ENCODE measurements at places on chromosomes 12 and 14.

GRCh38 chr14:77306416-77306815 is 14.3 kb downstream of the POMT2 start:
- DNase-seq: no peak

- peak; percentile 43 for DNase-seq
Measured at GRCh38 chr12:20476551-20476950, 108.2 kb downstream of the PDE3A start.

DNA sequence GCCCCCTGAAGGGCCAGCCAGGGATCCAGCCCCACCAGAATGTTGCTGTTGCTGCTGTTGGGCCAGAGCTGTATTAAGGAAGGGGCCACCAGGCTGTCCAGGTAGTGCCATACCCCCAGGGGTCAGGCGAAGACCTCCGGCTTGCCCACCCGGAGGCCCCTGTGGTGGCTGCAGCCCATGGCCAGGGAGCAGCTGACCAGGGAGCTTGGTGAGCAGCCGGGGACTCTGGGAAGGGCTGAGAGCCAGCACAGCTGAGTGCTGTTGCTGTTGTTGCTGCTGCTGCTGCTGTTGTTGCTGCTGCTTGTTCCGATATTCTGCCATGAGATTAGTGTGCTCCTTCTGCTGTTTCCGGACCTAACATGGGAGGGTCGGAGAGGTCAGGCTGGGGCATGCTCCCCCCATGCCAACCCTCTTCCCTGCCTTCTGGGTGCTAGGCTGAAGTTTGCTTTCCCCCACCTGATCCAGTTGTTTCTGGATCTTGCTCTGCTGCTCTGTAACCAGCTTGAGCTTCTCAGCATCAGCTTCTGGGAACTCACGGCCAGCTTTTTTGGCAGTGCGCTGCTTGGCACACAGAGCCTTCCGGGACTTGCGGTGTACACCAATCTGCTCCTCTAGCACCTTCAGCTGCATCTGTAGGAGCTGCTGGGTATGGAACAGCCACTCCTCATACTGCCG is 15.2 kb upstream of the PRKAG1 start:
- no peak for DNase-seq

- DNase-seq: no peak
Measured at GRCh38 chr12:124927201-124928094, 13.0 kb upstream of the UBC start.

DNA sequence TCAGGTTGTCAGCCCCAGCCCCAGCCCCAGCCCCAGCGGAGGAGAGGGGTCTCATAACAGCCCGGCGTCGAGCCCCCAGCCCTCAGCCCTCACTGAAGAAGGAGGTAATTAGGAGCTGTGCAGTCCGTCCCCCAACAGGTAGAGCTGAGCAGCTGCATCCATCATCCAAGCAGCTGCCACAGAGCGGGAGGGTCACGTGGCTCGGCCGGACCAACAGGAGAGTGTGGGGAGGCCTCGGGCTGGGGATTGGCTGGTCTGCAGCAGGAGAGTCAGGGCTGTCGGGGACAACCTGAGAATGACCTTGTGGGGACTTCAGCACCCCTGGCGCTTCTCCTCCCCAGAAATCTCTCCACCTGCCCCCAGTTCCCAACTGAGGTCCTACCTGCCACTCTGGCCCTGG is 29.6 kb downstream of the SMUG1 start:
- peak; percentile 86 for DNase-seq

DNA sequence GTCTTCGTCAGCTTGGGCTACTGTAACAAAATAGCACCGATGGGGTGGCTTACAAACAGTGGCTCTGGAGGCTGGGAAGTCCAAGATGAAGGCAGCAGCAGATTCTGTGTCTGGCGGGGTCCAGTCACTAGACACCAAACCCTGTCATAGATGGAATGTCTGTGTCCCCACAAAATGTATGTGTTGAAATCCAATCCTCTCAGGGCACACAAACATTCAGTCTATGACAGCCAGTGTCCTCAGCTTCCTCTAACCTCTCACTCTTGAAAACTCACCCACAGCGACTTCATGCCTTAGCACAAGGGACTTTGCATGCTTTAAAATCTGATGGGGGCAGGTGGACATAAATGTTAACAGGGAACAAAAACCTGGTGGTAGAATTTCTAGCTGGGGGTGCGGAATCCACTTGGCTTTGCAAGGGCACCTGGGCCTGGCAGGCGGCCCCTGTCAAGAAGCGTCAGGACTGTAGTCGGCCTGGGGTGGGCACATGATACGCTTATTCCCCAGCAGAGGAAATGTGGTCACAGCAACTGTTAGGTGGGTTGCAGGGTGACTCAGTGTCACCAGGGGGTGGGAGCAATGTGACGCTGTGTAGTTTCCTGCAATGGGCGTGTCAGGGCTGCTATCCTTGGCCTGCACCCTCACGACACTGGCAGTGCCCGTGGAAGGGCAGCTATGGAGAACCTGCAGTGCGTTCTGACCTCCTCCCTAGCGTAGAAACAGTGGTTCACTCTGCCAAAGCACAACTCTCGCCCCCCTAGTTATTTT is 17.7 kb downstream of the RIN3 start:
- no peak for DNase-seq

GRCh38 chr12:81992461-81992860 is 233.3 kb upstream of the PPFIA2 start:
- DNase-seq: no peak

DNA sequence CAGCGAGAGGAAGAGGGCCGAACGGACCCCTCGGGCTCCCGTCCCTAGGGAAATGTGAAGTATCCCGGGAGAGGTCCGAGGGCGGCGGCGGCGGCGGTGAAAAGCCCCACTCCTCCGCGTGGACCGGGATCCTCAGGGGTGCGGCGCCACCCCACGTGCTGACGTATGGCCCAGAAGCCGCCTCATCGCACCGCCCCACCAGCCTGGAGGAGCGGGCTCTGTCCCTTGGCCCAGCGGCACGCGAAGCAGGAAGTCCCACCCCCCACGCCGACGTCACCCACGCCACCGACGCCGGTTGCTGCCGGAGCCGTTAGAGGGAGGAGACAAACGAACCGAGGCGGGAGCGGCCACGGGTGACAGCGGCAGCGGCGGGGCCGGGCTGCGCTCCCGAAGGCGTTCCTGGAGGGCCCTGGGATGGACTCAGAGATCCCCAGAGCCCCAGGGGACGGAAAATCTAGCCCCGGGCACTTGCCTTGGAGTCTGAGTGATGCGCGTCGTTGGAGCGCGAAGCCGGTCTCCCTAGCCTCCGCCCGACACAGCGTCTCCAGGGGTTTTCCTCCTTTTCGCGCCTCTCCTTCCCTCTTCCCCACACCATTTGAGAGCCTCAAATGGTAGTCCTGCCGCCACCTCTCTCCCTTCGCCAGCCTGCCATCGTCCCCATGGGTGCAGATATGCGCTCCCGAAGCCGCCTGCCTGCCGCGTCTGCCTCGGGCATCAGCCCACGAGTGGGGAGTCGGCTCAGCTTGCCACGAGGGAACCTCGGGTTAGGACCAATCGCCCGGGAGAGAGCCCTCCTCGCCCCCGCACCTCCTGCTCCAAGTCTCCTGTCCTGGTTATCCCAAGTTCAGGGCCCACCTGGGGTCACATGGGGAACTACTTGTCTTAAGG is at the start of gene CEP83:
Gene CEP83 (minus strand): TSS at position 140 of the 888 bp plus-strand sequence. CDS start 47,377 bp downstream, outside the sequence.
- DNase-seq: peak; percentile 84

DNA sequence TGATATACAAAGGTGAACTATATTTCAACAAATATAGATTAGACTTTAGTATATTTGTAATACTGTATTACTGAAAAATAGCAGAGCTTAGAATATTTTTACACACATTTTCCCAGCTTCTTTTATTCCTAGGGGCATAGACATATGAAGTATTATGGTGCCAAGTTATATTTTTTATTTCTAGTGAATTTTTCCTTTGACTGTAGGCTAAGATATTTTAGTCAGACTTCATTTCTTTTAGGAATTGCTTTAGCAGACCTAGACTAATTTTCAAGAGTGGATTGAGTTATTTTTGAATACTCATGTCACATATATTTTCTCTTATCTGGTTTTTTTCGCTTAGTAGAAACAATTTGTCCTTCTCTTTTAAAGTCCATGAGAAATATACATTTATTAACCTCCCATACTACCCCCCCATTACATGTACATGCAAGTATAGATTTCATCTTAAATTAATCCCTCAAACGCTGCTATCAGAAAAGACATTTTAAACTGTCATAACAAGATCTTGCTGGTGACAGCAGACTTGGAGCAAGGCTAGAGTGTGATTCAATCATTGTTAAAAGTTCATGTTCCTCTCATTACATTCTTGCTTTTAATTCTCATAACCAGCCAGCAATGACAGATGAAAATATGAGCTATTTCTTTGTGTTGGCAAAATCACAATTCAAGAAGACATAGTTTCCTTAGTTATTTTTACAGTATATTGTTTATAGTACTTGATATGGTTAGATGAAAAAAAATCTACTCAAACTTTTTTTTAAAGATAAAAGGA is 456.1 kb downstream of the AEBP2 start:
- no peak for DNase-seq

DNA sequence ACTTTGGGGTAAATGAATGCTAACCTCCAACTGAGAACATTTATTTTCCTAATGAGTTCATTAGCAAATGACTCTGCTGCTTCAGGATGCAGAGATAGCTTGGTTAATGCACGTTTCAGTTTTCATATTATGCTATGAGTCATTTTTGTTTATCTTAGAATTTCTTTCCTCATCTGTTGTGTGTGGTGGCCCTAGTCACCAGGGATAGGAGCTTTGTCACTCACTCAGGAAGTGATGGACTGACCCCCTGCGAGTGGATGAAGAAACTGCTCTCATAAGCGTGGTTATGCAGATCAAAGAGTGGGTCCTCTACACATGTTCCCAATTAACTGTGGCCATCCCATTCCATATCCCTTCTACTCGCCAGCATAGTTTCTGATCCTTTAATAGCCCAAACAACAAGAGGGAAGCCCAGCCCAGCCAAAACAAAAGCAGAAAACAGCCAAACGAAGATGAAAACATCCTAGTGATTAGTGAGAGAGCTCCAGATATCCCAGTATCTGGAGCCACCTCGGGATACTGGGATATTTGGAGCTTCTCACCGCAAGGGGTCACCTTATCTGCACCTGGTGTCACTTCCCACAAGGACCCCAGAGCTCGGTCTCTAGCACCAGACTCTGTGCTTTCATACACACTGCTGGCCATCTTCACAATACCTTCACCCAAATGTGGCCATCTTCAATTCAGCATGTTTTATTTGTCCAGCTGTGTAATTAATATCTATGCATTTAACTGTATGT is 8.6 kb downstream of the TC2N start:
- no peak for DNase-seq

DNA sequence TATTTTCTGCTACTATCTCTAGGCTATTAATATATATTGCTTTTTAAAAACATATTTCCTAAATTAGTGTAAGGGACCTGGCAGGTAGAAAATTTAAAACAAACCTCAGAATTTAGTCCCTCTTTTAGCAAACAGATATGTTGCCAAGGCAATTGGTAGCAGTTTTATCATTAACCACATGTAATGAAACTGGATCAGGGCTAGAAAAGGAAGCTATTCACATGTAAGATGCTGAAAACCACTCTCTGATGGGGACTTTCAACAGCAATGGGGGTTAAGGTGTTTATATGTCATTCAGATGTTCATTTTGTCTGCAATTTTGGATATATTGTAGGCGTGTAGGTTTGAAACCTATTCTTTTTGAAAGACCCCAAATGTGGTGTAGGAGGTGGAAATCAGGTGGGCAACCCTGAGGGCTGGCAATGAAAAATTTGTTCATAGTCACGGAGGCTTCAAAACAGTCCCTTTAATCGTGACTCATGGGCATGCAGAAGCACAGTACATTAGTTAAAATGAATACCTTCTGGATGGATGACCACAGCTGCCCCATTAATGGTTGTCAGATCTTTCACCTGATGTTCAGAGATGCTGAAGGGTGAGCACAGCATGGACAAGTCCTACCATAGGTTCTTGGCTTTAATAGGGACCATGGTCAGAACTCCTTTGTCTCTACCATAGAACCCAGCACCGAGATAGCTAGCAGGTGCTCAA is 5.9 kb upstream of the PKP2 start:
- DNase-seq: no peak

GRCh38 chr12:62533755-62534107 is 67.1 kb downstream of the MON2 start:
- no peak for DNase-seq

DNA sequence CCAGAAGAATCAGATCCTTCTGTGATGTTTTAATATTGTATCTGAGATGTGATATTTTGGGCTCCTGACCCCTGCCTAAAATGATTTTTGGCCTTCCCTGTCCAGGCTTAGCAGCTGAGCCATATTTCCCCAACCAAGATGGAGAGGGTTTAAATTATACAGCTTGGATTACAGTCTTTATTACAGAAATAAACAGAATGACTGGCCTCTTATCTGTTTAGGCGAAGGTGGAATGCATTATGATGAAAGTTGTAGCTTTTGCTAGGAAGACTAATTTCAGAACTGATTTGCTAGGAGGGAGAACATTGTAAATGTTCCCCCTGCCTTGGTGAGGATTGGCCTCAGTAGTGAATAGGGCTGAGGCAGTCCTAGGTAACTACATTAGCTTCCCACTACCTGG is 23.3 kb downstream of the BMAL2 start:
- no peak for DNase-seq

DNA sequence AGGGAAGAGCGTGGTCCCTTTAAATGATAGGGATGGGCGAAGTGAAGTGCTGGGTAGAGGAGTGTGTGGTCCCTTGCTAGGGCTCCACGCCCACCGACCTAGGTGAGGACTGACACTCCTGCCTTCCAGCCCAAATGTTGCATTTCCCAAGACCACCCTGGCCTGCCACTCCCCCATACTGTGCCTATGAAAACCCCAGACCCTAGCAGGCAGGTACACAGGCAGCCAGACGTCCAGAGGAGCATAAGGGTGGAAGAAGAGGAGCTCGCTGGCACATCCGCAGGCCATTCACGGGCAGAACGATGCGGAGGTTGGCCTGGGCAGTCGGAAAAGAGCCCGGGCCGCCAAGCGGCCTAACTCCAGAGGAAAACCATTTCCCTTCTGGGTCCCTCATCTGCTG is 817 bp upstream of the IPO8 start:
- DNase-seq: no peak

DNA sequence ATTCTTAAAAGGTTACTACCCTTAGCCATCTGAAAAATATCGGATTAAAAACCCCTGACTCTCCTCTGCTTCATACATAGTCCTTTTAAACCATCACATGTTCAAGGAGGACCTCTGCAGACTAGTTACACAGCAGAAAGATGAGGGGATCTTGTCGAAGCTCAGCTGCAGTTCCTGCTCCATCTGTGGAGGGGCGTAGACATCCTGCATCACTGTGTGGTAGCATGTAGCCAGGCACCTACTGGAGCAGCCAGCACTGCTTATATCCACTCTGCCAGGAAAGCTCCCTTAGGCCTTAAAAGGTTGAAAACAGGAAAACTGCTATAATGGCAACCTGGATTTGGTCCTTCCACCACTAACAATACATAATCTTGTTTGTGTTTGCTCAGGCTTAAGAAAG is 57.6 kb upstream of the STRN3 start:
- no peak for DNase-seq

- DNase-seq: peak; percentile 49
Measured at GRCh38 chr12:49121047-49121696, 10.0 kb downstream of the TUBA1B start.

DNA sequence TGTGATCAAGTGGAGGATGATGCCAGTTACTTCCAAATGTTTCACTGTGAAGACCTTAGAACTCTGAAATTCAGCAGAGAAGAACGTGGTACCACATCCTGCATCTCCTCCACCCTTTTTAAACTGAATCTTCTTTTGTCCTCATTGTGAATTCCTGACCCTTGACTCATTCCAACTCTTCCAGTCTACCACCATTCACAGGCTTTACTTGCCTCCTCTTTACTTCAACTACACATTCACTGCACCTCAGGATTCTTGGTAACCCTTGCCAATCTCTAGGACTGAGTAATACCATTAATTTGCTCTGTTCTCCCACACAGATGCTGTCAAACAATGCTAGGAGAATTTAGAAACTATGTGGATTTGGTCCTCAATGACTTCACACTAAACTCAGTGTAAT is 37.3 kb downstream of the PPP1R12A start:
- DNase-seq: no peak

- no peak for DNase-seq
Measured at GRCh38 chr14:65344011-65344410, 68.5 kb upstream of the FUT8 start.
